ENCODE measurements at places on chromosomes 7 and 10.

- DNase-seq, result no peak
These were observed 205.7 kb upstream of the NPSR1 start for GRCh38 chr7:34452363-34452762.

DNA sequence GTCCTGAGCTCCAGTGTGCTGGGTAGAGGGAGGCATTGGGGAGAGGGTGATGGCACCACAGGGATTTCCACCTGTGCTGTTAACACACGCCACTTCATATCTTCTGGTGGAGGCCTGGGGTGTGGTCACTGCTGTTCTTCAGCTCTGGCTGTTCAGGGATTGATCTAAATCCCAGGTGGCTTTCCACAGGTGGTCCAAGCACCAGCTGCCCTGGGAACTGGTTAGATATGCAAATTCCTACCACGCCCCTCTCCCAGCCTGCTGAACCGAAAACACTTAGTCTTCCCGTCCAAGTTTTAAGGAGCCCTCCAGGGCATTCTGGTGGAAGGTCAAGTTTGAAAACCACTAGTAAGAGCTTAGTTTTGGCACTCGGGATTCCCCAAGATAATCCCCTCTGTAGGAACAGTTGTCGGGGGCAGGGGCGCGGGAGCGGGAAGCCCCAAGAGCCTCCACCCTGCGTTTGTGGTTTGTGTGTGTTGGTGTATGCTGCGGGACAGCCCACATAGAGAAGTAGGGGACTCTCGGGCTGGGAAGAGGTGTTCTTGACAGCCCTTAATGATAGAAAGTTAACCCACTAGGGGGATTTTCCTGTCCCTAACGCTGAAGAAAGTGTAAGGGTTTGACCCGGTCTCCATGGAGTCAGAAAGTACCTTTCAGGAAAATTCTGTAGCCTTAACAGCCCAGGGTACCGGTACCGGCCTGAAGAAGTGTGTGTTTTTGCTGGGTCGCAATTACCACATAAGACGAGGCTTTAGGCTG is 5.1 kb downstream of the DEPP1 start:
- no peak for DNase-seq

DNA sequence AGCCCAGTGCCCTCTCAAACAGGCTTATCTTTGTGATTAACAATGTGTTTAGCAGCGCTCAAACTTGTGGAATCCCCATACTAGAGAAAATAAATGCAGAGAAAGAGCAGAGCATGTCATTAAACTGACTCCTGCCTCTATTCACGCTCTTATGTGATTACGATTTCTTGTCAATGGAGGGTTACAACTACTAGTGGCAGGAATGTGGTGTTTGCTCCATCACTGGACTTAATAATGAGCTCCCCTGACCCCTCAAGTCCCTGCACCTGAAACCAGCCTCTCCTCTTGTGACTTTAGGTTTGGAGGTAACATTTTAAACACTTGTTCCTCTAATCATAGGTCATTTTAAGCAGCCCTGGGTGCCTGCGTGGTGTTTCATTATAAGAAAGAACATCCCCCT is 121.9 kb downstream of the PLPP4 start:
- DNase-seq, result no peak

DNA sequence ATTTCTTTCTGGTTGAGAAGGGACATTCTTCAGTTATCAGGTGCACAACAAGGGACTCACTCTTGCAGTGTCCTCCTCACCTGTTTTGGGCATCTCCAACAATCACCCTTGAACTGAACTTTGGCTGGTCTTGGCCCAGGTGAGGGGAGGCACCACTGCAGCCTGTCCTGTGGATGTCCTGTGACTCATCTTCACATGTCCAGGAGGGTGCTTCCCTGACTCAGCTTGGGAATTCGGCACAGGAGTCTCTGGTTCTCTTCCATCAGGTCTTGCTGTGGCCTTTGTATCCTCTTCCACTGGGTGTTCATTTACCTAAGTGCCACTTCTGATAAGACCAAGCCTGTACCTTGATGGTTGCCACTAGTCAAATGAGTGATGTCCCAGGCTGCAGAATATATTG is 196.7 kb upstream of the MKI67 start:
- no peak for DNase-seq

DNA sequence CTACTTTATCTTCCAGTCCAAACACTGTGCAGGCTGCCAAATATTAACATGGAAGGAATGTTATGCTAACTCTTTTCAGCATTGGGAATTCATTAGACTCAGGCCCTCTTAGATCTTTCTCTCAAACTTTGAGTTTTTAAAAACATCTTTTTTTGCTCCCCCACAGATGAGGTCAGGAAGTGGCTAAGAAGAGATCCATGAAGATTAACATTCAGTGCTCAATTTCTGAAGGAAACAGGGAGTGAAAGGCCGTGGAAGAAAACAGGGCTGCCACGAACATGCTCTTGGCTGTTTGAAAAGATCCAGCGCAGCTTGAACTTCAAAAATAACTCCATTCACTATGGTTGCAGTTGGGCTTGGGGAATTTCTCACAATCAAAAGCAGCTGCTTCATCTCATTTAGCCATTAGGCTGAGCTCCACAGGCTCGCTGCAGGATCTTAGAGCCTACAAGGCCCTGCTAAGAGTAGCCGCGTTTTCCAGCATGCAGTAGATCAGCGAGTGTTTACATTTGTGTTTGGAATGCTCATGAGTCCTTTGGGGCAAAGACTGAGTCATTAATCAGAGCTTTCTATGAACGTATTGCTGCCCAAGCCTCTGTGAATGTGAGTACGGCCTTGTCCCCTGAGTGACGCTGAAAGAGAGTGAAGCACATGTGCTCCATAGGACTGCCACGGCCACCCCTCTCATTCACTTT is 41.2 kb upstream of the TNS3 start:
- no peak for DNase-seq

GRCh38 chr10:60490013-60490412 is 100.3 kb upstream of the ANK3 start:
- DNase-seq, result no peak

- no peak for DNase-seq
These were observed 350.1 kb downstream of the KIF20B start for GRCh38 chr10:90051474-90051873.

DNA sequence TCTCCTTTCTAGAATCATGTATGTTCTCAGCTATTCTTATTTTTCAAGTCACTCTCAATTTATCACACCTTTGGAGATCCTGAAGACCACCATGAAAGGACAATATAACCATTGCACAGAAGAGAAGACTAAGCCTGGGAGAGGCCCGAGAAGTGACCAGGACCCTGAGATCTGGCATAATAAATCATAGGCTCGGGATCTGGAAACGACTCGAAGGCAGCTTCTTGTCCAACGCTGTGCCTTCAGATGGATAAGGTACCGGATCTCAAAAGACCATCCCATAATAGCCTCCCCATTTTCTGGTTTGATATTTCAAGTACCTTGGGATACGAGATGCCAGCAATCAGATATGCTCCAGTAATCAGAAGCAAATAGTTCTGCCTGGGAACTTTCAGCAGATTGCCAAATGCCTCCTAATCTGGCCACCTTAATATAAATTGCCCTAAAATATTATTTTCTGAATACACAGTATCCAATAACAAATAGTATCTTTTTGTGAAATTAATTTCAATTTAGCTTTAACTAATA is 179.2 kb upstream of the ZMIZ1 start:
- DNase-seq, result no peak

DNA sequence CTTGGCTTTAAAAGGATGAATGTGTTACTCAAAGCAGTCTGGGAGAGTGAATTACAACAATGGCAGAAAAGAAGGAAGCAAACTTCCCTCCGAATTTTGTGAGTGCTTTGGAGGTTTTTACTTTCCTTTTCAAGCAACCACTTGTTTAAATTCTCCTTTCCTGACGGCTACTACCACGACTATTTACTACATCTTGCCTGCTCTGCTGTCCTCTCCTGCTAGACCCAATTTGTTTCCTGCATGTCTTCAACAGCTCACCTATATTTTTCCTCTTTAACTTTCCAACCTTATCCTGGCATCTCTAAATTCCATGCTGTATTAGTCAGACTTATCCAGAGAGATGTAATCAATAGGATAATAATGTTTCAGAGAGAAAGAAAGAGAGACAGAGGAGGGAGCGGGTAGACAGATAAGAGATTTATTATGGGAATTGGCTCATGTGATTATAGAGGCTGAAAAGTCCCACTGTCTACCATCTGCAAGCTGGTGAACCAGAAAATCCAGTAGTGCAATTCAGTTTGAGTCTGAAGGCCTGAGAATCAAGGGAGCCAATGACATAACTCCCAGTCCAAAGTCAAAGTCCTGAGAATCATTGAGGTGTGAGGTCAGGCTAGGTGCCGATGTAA is 42.8 kb upstream of the SLC13A1 start:
- DNase-seq, result no peak

DNA sequence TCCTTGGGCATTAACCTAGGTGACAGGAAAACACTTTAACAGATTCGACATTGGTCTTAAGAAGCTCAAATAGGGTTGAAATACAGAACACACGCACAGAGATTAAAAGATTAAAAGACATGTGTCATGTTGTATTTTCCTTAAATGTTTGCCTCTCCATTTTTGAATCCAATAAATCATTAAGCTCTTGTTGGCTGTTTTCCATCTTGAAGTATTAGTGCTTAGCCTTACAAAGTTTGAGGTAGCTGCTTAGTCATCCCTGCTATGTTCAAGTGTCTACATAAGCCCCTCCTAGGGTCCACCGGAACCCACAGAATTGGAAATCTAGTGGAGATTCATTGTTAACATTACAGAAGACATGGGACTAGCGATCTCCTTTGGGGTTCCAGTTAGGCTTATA is 12.7 kb upstream of the GJD4 start:
- no peak for DNase-seq

DNA sequence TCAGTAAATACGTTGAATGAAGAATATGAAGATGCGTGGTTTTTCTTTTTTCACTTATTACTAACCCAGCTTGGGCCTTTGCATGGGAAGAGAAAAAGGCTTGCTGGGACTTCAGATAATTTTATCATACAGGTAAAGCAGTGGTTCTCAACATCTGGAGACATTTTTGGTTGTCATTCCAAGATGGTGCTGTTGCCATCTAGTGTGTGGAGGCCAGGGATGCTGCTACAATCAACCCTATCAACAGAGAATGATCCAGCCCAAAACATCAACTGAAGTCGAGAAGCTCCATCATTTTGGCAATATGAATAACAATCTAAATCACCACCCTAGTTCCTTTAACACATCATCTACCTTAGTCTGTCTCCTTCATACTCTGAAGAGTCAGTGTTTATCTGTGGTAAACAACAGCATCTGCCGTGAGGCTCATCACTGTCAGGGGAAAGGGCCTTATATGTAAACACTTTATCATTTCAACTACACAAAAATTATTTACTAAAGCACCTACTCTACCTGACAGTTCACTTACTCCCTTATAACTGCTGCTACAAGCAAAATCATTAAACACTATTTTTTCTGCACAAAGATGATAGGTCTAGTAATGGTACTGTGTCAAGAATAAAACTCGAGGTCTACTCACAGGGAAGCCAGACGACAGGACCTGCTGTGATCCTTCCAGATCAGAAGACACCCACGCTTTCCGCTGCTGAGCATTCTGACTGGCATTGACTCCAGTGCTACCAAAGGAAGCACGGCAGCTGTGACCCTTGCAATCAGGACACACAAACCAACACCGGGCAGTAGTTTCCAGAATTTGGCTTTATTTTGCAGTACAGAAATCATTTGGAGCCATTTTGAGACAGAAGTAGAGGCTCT is 48.6 kb downstream of the GDI2 start:
- no peak for DNase-seq

- DNase-seq, result no peak
These were observed 13.9 kb upstream of the ANTXRL start for GRCh38 chr10:46272863-46273415.

GRCh38 chr10:114682532-114682931 is 24.5 kb upstream of the ABLIM1 start:
- DNase-seq, result no peak

GRCh38 chr10:126476246-126476645 is 88.0 kb upstream of the ADAM12 start:
- DNase-seq, result no peak

- no peak for DNase-seq
These were observed 11.7 kb upstream of the HOXA2 start for GRCh38 chr7:27113991-27114769.

- no peak for DNase-seq
These were observed 84.9 kb downstream of the MKX start for GRCh38 chr10:27660711-27661110.

- no peak for DNase-seq
These were observed 166.0 kb downstream of the TAX1BP1 start for GRCh38 chr7:27905951-27906350.

- DNase-seq, result no peak
These were observed 451.7 kb upstream of the TEX47 start for GRCh38 chr7:89247207-89247606.

DNA sequence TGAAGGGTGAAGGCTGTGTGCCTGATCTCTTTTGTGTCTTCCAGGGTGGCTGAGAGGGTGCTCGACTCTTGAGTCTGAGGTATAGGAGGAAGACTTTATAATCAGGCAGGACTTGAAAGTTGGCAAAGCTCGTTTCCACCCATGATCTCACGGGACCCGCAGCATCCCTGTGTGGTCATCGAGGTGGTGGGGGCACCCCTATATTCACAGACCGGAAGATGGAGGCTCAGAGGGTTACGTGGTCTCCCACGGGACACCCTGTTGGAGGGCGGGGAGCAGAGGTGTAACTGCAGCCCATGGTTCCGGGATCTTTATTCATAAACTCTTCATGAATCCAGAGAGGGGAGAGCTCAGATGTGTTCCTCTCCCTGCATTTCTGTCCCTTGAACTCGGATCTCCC is 9.6 kb upstream of the SHH start:
- DNase-seq, result no peak

DNA sequence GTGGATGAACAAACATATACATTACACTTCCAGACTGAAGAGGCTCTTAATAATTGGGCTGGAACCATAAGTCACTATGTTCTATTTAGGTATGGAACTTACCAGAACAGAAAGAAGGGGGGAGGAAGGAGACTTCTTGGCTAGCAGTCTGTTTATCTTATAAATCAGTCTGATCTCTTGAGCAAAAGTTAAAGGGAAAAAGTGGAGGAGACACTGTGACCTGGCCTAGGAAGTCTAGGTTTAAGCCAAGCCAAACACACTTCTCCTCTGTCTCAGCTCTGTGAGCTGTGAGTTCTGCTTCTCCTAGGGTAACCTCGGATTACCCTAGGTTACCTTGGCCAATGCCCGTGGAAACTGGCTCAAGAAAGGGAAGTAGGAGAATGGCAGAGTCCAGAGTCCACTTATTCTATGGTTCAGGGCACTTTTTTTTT is 95.2 kb downstream of the PFKFB3 start:
- DNase-seq, result no peak

DNA sequence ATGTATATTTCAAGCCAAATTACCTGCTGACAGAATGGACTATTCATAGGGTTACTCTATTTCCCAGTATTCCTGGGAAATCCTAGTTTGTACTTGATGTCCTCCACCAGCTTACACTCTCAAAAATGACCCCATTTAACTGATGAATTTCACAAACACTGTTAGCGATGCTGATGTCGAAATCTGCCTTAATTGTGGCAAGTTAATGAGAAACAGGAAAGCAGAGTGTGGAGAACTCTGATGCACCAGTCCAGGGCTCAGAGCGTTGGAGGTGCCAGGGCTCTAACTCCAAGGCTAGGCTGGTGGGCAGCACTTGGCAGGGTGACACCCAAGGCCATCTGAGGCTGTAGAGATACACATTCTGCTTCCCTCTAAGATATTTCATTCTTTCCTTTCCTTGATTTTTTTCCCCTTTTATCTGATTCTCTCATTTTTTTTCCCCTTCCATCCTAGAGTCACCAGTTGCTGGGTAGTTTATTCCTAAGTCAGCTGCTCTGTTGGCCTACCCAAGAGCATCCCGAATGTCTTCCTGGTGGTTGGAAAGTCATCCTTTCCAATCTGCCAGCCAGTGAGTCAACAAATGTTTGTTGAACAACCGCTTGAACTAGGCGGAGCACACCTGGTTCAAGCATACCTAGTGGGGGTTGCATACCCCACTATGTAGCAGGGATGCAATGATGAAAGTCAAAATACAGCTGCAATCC is 525.0 kb upstream of the NRP1 start:
- no peak for DNase-seq
